Muscle of arm (tissue), 14 donors: ENCODE measurements at places on chromosomes 2 and 18. TPM values are rescaled to one million over a fixed set of nuclear protein-coding genes. Genes with fewer than 3 reads are reported as not detected.

GRCh38 chr2:156334496-156335478 lies 2.3 kb upstream of the NR4A2 start:
- peak; percentile 90 for DNase-seq

DNA sequence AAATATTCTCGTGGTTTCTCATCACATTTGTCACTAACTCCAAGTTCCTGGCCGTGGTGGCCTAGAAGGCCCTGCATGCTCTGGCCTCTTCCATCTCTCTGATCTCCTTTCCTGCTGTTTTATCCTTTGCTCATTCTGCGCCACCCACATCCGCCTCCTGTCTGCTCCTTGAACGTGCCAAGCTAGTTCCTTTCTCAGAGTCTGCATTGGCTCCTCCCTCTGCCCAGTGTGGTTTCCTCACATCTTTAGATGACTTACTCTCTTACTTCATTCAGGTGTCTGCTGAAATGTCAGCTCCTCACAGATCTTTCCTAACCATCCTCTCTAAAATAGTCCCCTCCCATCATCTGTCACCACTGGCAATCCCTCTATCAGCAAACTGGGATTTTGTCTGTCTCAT lies 158.6 kb upstream of the RBMS1 start:
- DNase-seq, result no peak

- DNase-seq, result no peak
Observed at GRCh38 chr18:64882896-64883295, 734.0 kb upstream of the LINC00305 start.

GRCh38 chr18:59957957-59958356 lies 58.2 kb downstream of the PMAIP1 start:
- peak; percentile 54 for DNase-seq

GRCh38 chr18:67514465-67514864 lies 2.1 kb downstream of the DSEL start:
- no peak for DNase-seq

DNA sequence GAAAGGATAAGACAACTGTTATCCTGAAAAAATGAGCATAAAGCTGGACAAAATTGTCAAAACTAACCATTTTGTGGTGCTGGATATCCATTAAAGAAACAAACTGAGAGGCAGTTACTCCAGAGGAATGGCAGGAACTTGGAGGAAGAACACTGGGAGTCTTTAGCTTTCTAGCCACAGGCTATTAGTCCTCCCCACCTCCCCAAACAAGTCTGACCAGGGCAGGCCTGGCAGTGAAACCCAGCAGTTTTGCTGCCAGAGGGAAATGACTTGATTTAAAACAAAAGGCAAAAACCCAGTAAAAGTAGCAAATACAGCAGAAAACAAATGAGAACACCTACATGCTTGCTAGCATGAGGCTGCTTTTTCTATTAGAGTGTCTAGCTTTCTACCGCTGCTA lies 34.9 kb downstream of the OSBPL1A start:
- no peak for DNase-seq

GRCh38 chr2:63242747-63243146 lies 192.1 kb downstream of the OTX1 start:
- DNase-seq, result no peak

DNA sequence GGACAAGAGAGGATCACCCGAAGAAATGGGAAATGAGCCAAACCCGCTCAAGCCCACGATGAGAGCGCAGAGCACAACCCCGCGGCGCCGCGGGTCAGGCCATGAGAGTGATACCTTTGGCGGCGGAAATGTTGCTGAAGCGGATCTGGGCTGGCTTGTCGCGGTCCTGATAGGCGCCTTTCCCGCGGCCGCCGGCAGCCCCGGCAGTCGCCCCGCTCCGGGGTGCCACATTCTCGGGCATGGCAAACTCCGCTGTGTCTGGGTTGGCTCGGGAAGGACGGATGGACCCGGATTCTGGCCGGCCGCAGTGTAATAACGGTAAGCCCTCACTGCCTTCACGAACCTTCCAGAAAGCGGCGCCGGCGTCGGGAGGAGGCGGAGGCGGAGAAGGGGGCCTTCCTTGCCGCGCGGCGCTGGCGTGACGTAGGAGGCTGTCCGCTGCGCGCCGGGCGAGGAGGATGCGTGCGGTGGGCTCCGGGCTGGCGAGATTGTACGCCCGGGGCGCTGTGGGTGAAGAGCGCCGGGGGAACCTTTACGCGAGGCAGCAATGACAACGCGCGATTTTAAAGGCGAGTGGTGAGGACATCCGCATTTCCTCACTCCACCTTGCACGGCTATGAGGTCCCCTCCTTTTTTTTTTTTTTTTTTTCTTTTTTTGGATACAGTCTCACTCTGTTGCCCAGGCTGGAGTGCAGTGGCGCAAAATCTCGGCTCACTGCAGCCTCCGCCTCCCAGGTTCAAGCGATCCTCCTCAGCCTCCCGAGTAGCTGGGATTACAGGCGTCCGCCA lies at the start of gene CCT4:
Gene CCT4 (minus strand): TSS at position 390 of the 789 bp plus-strand sequence. CDS start 149 bp downstream, at position 241.
- peak; percentile 93 for DNase-seq

DNA sequence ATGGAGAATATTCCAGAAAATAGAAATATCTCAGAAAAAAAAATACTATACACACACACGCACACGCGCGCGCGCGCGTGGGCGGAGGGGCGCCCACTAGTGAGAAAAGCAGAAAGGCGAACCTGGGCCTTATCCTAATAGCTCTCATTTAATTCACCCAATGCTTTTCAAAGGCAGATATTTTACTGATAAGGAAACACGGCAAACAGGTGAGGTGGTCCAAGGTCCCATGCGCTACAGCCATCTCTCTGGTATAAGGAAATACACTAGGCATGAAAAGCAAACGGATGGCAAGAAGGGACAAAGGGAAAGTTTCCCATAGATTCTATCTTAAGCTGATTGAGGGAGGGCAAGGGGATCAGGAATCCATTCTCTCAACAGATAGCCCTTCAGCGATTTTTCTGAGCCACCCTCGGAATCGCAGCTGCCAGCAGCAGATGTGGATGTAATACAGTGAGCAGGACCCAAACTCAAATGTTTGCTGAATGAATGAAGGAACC lies 136.7 kb downstream of the TMEM247 start:
- DNase-seq, result peak; percentile 28

GRCh38 chr2:15031745-15032240 lies 399.3 kb downstream of the LRATD1 start:
- DNase-seq, result no peak

DNA sequence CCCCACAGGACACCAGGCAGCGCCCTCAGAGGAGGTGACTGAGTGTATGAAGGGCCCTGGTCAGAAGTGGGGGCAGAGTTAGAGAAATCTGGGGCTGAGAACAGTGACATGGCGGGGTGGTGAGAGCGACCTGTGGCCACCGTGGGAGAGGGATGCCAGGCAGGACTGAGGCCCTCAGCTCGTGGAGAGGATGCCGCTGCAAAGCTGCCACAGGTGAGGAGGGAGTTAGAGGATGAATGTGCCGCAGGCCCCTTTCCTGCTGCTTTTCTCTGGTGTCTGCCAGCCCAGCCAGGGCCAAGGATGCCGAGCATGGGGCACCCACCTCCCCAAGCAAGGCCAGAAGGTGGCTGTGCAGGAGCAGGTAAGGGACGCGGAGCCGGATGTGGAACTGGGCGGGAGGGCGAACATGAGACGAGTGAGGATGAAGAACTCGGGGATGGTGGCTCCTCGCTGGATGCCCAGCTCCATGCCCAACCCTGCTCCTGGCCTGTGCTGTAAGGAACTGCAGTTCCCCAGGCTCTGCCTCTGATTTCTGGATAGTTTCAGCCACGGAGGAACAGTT lies 269.2 kb upstream of the HDAC4 start:
- no peak for DNase-seq

DNA sequence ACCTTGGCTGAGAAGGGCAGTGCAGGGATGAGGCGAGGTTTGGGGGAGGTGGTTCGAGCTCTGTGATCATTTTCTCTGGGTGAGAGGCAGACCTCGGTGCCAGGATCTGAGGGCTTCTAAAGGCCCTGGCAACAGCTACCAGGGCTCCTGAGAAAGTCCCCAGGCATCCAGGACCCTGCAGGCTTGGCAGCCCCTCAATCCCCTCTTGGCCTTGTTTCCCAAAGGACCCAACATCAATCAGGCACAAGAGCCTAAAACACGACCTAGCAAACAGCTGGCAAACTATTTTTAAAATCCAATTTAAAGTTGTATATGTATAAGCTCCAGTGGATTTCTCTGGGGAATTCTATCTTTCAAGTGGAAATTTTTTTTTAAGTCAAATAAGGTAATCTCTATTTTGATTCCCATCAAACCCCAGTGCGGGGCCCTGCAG lies 15.0 kb upstream of the MAT2A start:
- no peak for DNase-seq

DNA sequence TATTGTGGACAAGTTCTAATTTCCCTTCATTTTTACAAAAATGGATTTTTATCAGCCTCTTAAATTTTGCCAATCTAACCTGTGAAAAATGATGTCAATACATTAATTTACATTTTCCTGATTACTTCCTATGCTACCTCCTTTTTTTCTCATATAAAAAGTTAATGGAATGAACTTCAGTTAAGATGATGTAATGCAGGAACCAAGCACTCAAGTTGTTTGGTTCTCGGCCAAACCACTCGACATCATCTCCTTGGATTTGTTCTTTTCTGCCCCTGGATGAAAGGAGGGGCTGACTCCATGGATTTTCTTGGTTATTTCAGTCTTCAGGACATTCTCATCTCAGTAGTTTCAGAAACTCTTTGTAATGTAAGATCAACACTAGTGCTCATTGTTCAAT lies 253.1 kb upstream of the NXPH2 start:
- DNase-seq, result no peak

GRCh38 chr18:45745817-45746461 lies 22.0 kb downstream of the SLC14A1 start:
- DNase-seq, result no peak

ZNF396 gene
- 2.1 TPM for polyA plus RNA-seq

MAPK4 gene
- 8.2 TPM for polyA plus RNA-seq

IL1R2 gene
- 0.28 TPM for polyA plus RNA-seq

DHX57 gene
- polyA plus RNA-seq, result not detected

OTOS gene
- not detected for polyA plus RNA-seq

TBR1 gene
- polyA plus RNA-seq, result not detected

CDC42EP3 gene
- polyA plus RNA-seq, result 81.6 TPM
